MG63 (cell line): ENCODE measurements at places on chromosomes 5 and 9.

- DNase-seq: no peak
Measured at GRCh38 chr5:137693951-137694721, 41.8 kb downstream of the KLHL3 start.

DNA sequence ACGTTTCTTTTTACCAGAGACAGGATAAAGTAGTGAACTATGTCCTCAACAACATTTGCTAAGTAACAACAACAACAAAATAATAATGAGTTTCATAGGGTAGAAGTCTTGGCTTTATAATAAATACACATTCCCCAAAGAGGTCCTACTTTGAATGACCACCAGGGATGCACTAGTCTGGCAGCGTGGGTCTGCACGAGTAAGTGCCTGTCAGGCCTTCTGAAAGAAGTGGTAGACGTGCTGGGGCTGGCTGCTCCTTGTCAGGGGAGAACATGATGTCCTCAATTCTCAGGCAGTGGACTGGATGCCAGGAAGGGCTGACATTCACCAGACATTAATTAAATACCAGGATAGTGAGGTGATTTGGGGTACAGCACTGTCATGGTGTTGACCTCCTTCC is 331.1 kb downstream of the TMEM38B start:
- DNase-seq: no peak

GRCh38 chr5:140420665-140421361 is 19.2 kb downstream of the ANKHD1 start:
- DNase-seq: no peak

GRCh38 chr5:147286296-147286695 is 51.5 kb downstream of the STK32A start:
- DNase-seq: no peak

DNA sequence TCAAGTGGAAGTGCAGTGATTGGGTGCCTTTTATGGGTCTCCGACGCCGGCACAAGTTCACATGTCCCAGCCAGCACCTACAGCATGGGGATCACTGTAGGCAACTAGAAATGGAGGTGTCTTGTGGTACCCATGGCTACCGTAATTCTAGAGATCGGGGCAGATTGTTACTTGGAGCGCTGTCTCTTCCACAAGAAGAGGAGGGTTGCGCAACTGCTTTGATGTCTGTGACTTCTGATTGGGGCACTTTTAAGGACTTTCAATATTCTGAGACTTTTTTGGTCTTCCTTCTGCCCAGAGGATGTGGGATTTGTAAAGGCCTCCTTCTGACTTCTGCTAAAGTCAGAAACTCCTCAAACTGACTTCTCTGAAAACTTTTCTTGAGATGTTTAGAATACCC is 41.9 kb downstream of the GLRX start:
- no peak for DNase-seq
